ENCODE measurements at places on chromosomes 6 and 20.

- DNase-seq = no peak
Observed at GRCh38 chr20:24236201-24236600, 233.2 kb upstream of the SYNDIG1 start.

- no peak for DNase-seq
Observed at GRCh38 chr6:44980841-44981240, 347.3 kb upstream of the RUNX2 start.

DNA sequence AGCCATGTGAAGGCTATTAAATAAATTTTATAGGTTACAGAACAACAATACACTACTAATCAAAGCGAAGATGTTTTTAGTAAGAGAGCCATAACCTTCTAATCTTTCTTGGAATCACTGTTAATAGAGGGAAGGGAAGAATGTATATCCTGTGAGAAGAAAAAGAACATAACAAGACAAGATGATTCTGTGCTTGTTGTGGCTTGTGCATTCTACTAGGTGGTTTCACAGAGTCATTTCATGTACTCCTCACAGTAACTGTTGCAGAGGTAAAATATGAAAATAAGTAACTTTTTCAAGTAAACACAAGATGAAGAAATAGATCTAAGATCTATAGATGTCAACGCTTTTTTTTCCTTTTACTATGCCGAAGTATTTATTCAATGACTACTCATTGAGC is 116.9 kb upstream of the FAM83B start:
- no peak for DNase-seq

- peak; percentile 68 for DNase-seq
Observed at GRCh38 chr20:10636326-10636818, 37.4 kb downstream of the JAG1 start.

DNA sequence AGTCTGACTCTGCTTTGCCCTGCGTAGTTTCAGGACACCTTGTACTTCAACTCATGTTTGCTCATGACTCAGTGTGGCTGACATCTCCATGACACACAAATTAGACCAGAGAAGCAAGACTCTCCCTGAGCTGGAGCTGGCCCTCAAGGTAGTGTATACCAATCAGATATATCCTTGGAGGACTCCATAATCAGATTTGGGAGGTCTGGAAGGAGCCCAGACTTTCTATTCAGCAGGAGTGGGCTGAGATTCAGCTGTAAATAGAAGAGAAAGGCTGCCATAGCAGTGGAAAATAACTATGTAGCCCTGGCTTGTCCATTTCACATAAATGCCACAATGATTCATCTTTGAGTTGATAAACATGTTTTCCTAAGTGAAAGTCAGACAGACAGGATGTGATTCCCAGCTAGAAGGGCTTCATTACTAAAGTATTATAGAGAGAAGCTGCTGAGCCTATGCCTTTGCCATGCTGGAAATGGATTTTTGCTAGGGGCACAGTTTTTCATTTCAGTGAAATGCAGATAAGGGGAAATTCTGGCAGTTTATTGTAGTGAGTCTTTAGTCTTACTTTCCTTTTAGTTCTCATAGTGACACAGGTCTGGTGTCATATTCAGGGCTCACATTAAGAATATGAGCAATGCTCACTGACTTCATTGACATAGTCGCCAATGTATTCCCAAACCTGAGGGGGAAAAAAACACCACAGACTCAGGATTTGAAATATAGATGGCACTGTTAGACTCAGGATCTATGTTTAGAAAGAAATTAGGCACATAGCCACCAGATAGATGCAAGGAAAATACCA is 95.3 kb downstream of the CLVS2 start:
- peak; percentile 95 for DNase-seq

DNA sequence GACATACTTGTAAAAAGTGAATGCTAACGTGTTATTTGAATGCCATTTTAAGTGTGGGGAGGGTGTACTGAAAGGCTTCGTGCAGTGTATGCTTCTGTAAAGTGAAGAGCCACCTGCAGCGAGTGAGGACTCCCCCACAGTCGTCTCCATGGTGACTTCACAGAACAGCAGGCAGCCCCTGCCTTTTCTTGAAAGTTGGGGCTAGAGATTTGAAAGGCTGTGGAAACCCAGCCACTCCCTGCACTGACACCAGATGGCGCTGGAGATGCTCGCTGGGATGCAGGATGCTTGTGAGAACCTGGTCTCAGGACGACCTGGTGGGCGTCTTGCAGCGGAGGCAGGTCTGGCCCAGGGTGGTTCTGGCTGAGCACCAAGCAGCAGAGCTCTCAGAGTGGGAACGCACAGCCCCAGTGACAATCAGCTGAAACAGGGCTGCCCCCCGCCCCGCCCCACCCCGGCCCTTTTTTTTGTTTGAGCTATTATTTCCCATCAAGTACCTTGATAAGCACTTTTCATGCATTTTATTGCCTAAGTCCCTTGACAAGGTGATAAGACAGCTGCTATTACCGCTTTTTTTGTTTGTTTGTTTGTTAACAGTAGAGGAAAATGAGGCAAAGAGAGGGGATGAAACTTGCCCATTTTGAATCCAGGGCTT is 150.3 kb downstream of the SYCP2 start:
- DNase-seq = peak; percentile 21

GRCh38 chr6:69880601-69881000 is 14.2 kb downstream of the COL19A1 start:
- DNase-seq = no peak

DNA sequence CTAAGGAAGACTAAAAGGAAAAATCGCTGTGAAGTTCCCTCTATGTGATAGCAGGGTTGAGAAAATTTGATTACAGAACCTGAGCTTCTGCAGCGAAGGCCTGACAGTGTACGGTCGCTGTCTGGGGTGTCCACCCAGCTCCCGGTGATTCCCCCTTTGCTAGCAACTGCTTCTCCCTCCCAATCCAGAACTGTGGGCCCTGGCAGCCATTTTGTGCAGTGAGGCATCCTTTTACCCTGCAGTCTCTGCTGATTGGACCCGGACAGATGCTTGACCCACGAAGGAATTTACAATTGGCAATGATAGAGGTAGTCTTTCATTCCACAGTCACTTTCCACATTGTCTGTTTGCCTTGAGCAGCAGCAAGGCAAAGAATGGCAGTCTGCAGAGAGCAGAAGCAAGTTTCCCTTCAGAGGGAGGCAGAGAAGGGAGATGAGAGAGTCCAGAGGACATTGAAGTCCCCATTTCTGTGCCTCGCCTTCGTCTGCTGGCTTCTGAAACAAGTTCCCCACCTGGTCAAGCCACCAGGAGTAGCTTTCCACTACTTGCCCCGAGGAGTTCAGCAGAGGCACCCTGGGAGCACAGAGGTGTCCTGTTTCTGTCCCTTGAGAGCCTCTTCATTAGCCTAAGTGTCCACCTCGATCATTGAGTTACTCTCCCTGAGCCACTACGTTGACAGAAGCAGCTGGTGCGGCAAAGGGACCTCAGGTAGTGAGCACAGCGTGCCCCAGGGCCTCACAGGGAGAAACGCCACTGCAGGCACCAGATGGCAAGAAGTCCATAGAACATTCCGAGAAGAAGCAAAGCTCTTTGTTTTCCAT is 370.3 kb downstream of the NRN1 start:
- no peak for DNase-seq

GRCh38 chr6:52538901-52539354 is 37.9 kb downstream of the TRAM2 start:
- peak; percentile 49 for DNase-seq

GRCh38 chr6:43997345-43997677 is 129.9 kb downstream of the MRPL14 start:
- DNase-seq = no peak

GRCh38 chr20:34001378-34001777 is 7.7 kb downstream of the RALY start:
- no peak for DNase-seq

DNA sequence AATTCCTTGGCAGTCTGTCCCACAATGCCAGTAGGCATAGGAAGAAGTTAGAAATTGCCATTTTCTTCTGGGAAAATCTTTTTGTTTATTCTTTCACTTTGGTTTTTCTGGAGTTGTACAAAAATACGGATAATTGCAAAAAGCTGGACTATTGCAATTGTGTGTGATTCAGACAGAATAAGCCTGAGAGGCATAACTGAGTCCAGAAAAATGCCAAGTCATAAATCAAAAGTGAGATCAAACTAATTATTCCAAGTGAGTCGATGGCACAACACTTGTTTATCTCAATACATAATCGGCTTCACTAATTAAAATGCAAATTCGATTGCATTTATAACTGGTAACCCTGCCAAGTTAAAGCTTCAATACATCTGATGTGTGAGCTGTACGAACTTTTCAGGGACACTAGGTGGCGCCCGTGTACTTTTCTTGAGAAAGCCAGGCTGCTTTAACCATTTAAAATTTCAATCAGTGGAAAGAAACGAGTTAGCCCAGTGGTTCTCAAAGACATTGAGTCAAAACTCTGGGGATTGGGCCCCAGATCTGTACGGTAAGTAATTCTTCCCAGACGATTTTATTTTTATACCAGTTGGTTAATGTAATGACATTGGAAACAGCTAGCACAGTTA is 102.6 kb downstream of the LAMP5 start:
- peak; percentile 63 for DNase-seq

GRCh38 chr6:135115411-135115810 is 60.8 kb upstream of the HBS1L start:
- no peak for DNase-seq

- peak; percentile 67 for DNase-seq
Observed at GRCh38 chr6:56334937-56335336, 87.6 kb upstream of the COL21A1 start.

DNA sequence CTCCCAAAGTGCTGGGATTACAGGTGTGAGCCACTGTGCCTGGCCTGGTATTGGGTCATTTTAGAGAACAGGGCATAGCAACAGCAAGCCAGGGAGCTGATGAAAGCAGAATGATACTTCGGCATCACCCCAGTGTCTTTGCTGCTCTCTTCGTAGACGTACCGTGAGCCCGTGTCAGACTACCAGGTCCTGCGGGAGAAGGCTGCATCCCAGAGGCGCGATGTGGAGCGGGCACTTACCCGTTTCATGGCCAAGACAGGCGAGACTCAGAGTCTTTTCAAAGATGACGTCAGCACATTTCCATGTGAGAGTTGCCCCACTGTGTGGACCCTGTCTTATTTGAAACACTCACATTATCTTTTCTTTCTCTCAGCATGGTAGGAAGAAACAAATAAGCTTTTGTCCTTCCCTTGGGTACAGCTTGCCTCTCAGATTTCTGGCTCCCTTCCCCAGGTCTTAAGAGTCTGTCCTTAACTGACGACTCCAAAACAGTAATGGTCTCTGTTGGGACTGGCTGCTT is 15.9 kb downstream of the TAF8 start:
- DNase-seq = no peak

DNA sequence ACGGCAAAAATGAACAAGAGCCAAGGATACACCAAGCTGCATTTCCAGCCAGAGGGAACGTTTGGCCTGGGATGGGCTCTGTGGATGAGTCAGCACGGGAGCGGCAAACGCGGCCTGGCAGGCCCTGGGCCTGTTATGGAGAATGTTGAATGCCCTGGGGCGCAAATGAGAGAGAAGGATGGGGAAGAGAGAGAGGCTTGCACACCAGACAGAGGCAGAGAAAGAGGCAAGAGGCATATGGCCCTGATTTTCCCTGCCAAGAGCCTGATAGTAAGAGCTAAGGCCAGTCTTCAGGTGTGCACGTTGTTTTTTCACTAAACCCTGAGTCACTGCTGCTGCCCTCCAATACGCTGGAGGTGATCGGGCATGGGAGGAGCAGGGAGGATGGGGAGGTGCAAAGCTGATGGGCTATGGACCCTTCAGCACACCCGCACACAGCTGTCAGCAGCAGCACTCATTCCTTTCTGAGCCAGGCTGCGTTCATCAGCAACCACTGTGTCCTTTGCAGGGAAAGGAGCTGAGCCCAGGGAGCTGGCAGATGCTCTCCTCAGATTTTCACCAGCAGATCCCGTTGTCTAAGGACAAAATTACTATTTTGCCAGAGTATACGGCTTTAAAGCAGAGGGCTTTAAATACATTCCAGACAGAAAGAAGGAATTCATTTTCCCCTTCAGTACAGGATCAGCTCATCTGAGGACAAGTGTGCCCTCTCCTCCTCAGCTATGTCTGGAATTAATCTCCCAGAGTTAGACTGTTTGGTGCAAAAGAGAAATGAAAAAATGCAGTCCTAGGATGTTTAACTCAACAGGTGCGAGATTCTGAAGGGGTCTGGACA is 61.7 kb upstream of the SLC22A23 start:
- DNase-seq = peak; percentile 61

- no peak for DNase-seq
Observed at GRCh38 chr6:90793771-90794170, 206.9 kb upstream of the MAP3K7 start.

- DNase-seq = no peak
Observed at GRCh38 chr6:72350296-72350881, 271.5 kb upstream of the KCNQ5 start.

DNA sequence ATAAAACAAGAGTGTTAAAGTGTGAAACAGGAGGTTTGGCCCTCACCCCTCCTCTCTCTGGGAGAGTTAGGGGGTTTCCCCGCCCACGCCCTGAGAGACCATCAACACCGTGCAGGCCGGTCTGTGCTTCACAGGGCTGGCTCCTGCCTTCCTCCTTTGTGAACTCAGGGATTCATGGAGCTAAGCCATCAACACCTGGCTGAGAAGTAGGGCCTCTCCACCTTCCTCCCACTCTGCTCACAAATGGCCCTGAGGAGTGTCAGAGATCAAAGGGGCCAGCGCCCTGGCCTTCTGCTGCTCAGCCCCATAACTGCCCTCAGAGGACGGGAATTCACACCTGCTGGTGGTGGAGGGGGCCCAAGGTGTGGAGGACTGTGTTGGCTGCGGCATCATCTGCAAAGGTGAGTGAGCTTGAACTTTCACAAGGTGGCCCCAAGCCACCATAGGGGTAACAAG is 88.6 kb downstream of the PSMB1 start:
- DNase-seq = no peak

Measured in iris pigment epithelial cell (primary cell).